ENCODE measurements at places on chromosomes 2 and 18.

DNA sequence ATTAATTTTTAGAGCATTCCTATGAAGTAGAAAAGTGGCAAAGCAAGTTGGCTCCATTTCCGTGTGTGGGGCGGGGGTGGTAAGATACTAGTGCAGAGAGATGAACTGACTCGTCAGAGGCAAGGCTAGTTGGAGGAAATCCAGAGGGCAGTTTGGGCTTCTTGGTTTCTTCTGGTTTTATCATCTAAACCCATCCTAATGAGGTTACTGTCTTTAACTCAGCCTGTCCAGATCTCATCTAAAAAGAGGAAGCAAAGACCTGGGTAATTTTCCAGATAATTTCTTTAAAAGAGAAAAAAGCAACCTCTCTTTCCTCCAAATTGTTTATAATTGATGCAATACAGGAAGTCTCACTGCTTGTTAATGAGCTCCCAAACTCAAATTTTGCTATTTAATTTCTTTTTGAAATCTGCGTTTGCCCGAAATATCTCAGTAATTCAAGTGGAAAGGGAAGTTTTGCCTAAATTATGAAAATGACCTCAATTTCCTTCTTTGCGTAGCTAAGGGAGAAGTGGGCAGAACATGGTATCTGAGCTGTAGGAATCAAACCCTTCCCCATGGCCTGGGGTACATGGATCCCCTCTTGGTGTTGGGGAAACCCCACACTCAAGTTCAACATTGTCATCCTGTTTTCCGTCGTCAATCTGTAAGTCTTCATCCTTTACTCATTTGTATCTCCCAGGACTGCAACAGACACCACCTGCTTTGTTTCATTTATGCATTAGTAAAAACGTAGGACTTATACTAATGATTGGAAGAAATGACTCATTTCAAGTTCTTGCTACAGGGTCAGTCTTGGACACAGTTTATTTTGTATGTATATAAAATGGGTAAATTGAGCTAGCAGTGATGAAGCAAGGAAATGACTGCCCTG lies 89.1 kb upstream of the KLF7 start:
- DNase-seq = no peak
- H3K27me3 ChIP-seq = no peaks in the 10 kb centered on the region
- no peaks in the 10 kb centered on the region for H3K36me3 ChIP-seq
- H3K27ac ChIP-seq = no peak overlapping the region
- no peak overlapping the region for H3K4me3 ChIP-seq

GRCh38 chr2:156562124-156562523 lies 125.9 kb downstream of the GPD2 start:
- H3K4me1 ChIP-seq = no peaks in the 10 kb centered on the region
- H3K27me3 ChIP-seq = no peaks in the 10 kb centered on the region
- H3K27ac ChIP-seq = no peak overlapping the region
- H3K36me3 ChIP-seq = peaks cover 13% of the 10 kb centered on the region
- no peak for DNase-seq

GRCh38 chr2:144357623-144358373 lies 162.1 kb downstream of the ZEB2 start:
- no peak for DNase-seq
- H3K36me3 ChIP-seq = no peaks in the 10 kb centered on the region
- no peak overlapping the region for H3K27ac ChIP-seq
- no peaks in the 10 kb centered on the region for H3K27me3 ChIP-seq
- no peak overlapping the region for H3K4me3 ChIP-seq

- peak; percentile 66 for DNase-seq
- H3K27me3 ChIP-seq = no peaks in the 10 kb centered on the region
- H3K4me1 ChIP-seq = peaks cover 41% of the 10 kb centered on the region
- no peaks in the 10 kb centered on the region for H3K36me3 ChIP-seq
- H3K27ac ChIP-seq = no peak overlapping the region
These were observed 235.9 kb downstream of the KLHL29 start for GRCh38 chr2:23620841-23621341.

DNA sequence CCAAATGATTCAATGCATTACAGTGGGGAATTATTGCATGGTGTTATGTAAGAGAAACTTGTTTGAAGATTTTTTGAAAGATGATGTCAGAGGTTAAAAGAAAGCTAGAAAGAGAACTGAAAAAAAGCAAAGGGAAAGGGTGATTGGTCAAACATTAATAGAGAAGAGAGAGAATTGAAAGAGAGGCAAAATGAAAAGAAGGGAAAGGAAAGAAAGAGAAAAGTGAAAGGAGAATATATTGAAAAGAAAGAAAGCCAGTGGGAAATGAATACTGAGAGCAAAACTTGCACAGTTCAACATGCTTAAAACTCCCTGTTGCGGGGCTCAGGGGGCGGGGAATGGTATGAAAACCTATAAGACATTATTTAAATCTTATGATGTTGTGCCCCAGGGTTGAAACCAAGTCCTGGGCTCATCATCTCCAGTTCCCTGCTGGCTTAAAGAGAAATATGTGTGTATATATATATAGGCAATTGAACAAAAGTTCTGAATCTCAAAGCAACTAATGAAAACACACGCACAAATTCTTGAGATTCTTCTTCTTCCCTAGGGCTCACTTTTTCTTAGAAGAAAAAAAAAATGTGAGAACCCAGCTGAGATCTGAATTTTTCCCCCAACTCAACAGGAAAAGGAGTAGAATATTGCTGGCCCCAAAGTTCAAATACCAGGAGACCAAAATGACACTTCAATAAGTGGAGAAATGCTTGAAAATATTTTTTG lies 2045.9 kb upstream of the CELF4 start:
- no peaks in the 10 kb centered on the region for H3K27me3 ChIP-seq
- no peaks in the 10 kb centered on the region for H3K4me1 ChIP-seq
- H3K4me3 ChIP-seq = no peak overlapping the region
- DNase-seq = no peak

GRCh38 chr2:161085149-161085548 lies 75.1 kb upstream of the TANK start:
- H3K36me3 ChIP-seq = no peaks in the 10 kb centered on the region
- no peaks in the 10 kb centered on the region for H3K27me3 ChIP-seq
- H3K27ac ChIP-seq = no peak overlapping the region
- no peak for DNase-seq

DNA sequence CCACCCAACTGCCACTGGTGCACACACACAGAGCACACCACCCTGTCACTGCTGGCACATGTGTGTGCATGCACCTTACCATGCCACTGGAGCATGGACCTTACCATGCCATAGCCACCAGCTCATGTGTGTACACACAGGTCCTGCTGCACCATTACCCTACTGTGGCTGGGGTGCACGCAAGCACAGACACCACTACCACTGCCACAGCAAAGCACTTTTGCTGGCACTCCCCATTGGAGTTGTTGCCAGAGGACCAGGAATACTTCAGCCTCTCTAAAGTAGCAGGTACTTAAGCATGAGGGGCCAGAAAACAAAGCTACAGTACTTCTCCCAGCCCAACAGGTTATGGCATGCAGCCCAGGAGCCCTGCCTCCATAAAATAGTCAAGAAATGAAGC lies 404.8 kb downstream of the MBD2 start:
- H3K4me3 ChIP-seq = no peak overlapping the region
- H3K36me3 ChIP-seq = no peaks in the 10 kb centered on the region
- no peaks in the 10 kb centered on the region for H3K27me3 ChIP-seq
- H3K4me1 ChIP-seq = no peaks in the 10 kb centered on the region
- no peak overlapping the region for H3K27ac ChIP-seq

DNA sequence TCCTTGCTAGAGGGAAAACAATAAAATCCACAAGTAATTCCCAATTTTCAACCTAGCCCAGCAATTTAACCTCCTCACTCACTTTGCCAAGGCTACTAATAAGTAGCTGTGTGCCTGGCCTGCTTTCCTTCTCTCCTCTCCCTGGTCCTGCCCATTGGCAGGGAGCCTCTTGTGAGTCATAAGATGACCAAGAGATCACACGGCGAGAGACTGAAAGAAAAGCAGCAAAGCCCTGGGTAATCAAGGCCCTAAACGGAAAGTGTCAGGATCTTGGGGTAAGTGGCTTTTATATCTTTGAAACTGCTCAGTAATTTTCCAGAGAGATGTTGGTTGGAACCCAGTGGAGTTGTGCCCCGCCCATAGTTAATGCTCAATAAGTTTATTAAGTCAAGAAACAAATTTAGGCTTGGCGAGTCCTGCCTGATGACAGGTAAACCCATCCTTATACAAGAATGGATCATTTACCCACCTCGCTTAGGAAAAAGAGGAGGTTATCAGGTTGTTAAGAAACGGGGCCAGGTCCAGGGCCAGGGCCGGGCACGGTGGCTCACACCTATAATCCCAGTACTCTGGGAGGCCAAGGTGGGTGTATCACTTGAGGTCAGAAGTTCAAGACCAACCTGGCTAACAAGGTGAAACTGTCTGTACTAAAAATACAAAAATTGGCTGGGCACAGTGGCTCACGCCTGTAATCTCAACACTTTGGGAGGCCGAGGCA lies 10.0 kb upstream of the ADAM17 start:
- DNase-seq = peak; percentile 81
- no peaks in the 10 kb centered on the region for H3K36me3 ChIP-seq
- peak overlapping the region; percentile 73 for H3K27ac ChIP-seq
- H3K4me3 ChIP-seq = peak overlapping the region; percentile 31
- peaks cover 7% of the 10 kb centered on the region for H3K4me1 ChIP-seq

- no peak for DNase-seq
- H3K27me3 ChIP-seq = no peaks in the 10 kb centered on the region
- H3K4me1 ChIP-seq = no peaks in the 10 kb centered on the region
- no peak overlapping the region for H3K27ac ChIP-seq
- no peaks in the 10 kb centered on the region for H3K36me3 ChIP-seq
These were observed 9.8 kb upstream of the ARHGEF4 start for GRCh38 chr2:130826821-130827501.

- DNase-seq = no peak
- peaks cover 23% of the 10 kb centered on the region for H3K4me1 ChIP-seq
- H3K4me3 ChIP-seq = no peak overlapping the region
- H3K27ac ChIP-seq = peak overlapping the region; percentile 90
These were observed 7.8 kb downstream of the HS1BP3 start for GRCh38 chr2:20643060-20643459.

All from heart left ventricle (tissue), 16 donors.